ENCODE measurements at places on chromosomes 12 and 14.

- no peak for DNase-seq
- H3K4me3 ChIP-seq, result no peak within 1 kb of the TSS
- H3K36me3 ChIP-seq, result no peaks in the 10 kb centered on the region
- H3K4me1 ChIP-seq, result peaks cover 45% of the 10 kb centered on the region
Observed at GRCh38 chr12:52651726-52652261, at the start of gene KRT2. KRT2 (minus strand) TSS chr12:52652211; CDS start chr12:52652142, 69 bp downstream.

DNA sequence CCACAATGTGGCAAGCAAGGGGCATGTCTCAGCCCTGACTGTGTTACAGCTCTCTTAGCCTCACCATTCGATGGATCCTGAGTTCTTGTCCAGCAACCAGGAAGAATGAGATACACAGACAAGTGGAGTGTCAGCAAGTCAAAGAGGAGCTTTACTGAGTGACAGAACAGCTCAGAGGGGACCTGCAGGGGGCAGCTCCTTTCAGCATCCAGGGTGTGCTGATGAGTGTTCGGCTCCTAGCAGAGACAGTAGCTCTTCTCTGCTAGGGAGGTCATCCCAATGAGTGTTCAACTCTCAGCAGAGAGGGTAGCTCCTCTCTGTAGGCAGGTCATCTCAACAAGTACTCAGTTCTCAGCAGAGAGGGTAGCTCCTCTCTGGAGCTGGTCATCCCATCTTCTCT, 19.1 kb downstream of the SYNJ2BP start:
- no peak overlapping the region for H3K27ac ChIP-seq
- no peaks in the 10 kb centered on the region for H3K4me1 ChIP-seq
- no peak for DNase-seq
- H3K4me3 ChIP-seq, result no peak overlapping the region
- H3K36me3 ChIP-seq, result peaks cover 3% of the 10 kb centered on the region

DNA sequence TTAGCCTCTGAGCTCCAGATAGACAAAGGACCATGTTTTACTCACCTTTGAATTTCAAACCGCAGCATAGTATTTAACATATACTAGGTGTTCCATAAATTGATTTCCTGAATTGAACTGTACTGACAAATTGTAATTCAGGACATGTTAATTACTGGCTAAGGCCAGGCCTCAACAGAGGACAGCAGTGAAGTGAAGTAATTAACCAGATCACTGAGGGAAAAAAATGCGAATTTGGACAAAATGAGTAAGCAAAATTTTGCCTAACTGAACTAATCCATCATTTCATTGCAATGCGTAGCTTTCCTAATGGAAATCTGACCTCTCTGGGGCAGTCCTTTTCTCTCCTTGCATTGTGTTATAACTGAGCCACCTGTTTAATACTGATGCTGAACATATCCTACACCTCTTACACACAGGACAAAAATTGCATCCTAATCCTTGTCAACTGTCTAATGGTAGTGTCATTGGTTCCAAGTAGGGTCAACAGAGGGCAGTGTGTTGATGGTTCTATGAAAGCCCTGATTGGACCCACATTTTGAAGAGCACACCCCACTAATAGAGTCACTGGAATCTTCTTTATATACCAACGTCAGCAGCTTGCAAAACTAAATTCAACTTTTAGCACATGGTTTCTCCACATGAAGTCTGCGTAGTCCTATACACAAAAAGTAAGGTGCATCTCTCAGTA, 148.4 kb downstream of the SLC25A21 start:
- no peak for DNase-seq
- H3K4me1 ChIP-seq, result no peaks in the 10 kb centered on the region
- no peak overlapping the region for H3K4me3 ChIP-seq
- no peaks in the 10 kb centered on the region for H3K27me3 ChIP-seq

- no peak overlapping the region for H3K27ac ChIP-seq
- peaks cover 44% of the 10 kb centered on the region for H3K36me3 ChIP-seq
- H3K27me3 ChIP-seq, result no peaks in the 10 kb centered on the region
- no peaks in the 10 kb centered on the region for H3K4me1 ChIP-seq
- no peak overlapping the region for H3K4me3 ChIP-seq
Observed at GRCh38 chr14:90308561-90308960, 23.2 kb downstream of the NRDE2 start.

- no peaks in the 10 kb centered on the region for H3K4me1 ChIP-seq
- H3K4me3 ChIP-seq, result no peak overlapping the region
- H3K27ac ChIP-seq, result no peak overlapping the region
- no peak for DNase-seq
- H3K27me3 ChIP-seq, result no peaks in the 10 kb centered on the region
Observed at GRCh38 chr12:75409830-75410229, 18.9 kb downstream of the GLIPR1L2 start.

- H3K4me3 ChIP-seq, result no peak overlapping the region
- no peak for DNase-seq
- no peaks in the 10 kb centered on the region for H3K36me3 ChIP-seq
- H3K27ac ChIP-seq, result no peak overlapping the region
- H3K4me1 ChIP-seq, result no peaks in the 10 kb centered on the region
- peaks cover 2% of the 10 kb centered on the region for H3K27me3 ChIP-seq
Observed at GRCh38 chr12:108966378-108967151, 54.3 kb downstream of the SVOP start.

DNA sequence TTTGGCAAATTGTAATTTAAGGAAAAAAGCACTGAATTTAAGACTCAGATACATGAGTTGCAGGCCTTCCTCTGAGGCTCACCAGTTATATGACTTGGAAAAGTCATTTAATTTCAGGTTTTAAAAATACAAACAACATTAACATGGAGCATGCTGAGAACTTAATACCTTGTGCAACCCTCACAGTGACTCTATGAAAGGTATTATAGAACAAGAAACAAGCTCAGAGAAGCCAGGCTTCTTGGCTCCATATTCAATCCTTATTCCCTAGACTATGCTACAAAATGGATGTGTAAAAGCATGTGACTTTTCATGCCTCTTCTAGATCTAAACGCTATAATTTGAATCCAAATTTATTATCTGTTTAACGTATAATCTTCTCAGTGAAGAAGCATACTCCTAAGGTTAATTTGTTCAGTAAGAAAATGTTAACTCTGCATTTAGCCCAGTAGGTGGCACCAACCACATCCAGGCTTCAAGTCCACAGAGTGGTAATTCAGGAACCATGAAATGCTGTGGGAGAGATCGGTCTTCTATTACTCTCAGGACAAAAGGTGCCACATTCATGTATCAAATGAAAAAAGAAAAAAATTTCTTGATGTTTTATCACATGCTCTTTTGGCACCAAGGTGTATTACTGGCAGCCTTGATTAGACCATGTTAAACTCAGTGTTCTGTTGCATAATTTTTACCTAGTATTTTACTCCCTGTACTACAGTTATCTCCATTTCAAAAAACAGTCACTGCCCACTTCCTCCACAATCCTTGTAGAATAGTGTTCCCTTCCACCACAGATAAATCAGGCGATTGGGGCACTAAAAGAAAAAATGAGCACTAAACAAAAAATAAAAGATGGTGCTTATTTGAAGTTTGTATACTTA, 9.3 kb downstream of the CCDC196 start:
- H3K4me3 ChIP-seq, result no peak overlapping the region
- peak; percentile 57 for DNase-seq
- no peaks in the 10 kb centered on the region for H3K36me3 ChIP-seq
- H3K4me1 ChIP-seq, result peaks cover 27% of the 10 kb centered on the region

Data from activated CD8-positive, alpha-beta T cell treated with anti-CD3 and anti-CD28 coated beads, Interleukin-2, amount 10 ng/mL, durations not matched to agents 7 days and 5 days (primary cell).